CD4-positive, CD25-positive, alpha-beta regulatory T cell (primary cell): ENCODE measurements at places on chromosomes 2 and 18.

- DNase-seq: no peak
Measured at GRCh38 chr2:30096451-30096850, 50.4 kb upstream of the YPEL5 start.

DNA sequence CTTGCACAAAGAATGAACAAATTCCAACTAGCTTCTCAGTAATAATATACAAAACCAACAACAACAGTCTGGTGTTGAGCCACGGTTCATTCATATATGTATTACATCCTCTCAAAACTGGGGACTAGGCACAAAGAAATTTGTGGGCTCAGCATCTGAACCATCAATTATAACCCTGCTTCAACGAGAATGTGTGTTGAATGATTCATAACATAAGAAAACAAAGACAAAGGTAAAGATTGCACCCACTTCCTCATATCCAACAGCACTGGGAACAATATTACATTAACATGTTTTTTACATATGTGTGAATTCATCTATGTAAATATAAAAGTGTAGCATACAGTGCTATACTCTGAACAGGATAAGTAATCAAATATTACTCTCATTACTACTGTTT is 144.8 kb downstream of the CDH2 start:
- DNase-seq: no peak

GRCh38 chr2:160375802-160376469 is 117.7 kb downstream of the RBMS1 start:
- DNase-seq: no peak

DNA sequence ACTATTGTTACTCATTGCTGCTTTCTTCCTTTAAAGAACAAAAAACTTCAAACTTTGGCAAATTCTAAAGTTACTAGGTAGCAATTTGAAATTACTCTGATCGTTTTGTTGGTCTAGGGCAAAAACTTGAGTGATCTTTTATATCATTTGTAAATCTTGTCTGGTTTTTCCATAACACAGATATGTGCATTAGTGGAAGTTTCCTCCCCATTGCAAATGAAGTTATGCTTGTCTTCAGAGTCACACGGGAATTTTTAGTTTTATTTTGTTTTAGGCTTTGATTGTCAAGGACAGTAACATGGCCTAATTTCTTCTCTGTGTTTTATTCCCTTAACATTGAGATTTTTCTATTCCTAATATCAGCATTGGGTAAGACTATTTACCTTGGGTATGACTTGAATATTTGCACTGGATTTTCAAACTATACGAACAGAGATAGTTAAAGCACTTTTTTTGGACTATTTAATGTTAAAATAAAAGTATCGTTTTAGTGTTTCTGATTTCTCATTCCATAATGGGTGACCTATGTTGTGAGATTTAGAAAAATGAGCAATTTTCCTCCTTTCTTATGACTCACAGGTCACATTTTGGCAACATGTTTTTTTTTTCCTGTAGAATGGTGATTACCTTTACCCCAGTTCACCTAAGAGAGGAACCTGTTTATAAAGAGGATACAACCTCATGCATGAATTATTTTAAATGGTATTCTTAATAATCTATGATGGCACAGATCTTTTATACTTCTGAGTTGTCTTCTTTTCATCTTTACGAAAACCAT is 65.0 kb downstream of the BABAM2 start:
- DNase-seq: no peak

GRCh38 chr2:157500334-157500733 is 56.4 kb upstream of the CYTIP start:
- DNase-seq: no peak

GRCh38 chr2:80687524-80687923 is 383.0 kb upstream of the LRRTM1 start:
- DNase-seq: no peak

DNA sequence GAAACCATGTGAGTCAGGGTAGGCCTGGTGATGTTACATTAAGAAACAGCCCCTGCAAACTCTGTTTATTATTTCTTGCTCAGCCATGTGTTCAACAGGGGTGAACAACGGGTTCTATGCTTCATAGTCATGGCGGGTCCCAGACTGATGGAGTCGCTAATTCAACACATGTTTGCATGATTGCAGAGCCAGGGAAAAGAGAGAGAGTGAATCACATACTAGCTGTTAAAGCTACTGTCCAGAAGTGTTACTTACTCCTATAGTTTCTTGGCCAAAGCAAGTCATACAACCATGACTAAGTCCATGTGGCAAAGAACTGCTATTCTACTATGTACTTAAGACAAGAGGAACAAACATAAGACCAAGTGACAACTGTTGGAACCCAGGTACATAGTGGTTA is 241.2 kb upstream of the SKOR2 start:
- DNase-seq: no peak

- no peak for DNase-seq
Measured at GRCh38 chr18:45083226-45083855, 402.7 kb downstream of the SETBP1 start.

DNA sequence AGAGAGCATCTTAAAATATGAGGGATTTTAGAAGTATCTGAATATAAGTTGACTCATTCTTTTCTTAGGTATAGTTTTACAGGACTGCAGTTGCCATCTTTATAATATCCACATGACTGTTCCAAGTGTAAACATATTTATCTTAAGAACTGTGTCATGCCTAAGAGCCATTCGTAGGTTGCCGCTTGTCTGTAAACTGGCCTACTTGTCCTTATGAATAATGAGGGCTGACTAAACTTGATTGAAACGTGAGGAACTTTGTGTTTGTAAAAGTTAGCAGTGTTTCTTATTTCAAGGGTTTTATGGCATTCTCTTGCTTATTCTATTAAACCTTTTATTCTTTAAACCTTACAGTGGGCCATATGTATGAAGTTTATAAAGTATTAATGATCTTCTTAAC is 99.6 kb downstream of the MAP3K20 start:
- DNase-seq: no peak

GRCh38 chr2:98944775-98945174 is 8.8 kb upstream of the CRACDL start:
- DNase-seq: no peak

- no peak for DNase-seq
Measured at GRCh38 chr2:197877038-197877437, 72.6 kb downstream of the PLCL1 start.
